T-helper 1 cell treated with Interleukin-12 subunit alpha and Interleukin-12 subunit beta and Interleukin-4 antibody, amounts not matched to agents 30 ng/mL and 1 ng/mL, for 36 hours (primary cell): ENCODE measurements at places on chromosomes 1 and 21. TPM values are rescaled to one million over a fixed set of nuclear protein-coding genes. Genes with fewer than 3 reads are reported as not detected.

The SRRM1 gene
- total RNA-seq, result 175 and 178 TPM in 2 replicates

The LENEP gene
- 0.93 and 0.98 TPM in 2 replicates for total RNA-seq

The BEND5 gene
- 2.3 and 2.4 TPM in 2 replicates for total RNA-seq

The KCNK2 gene
- not detected in 2 replicates for total RNA-seq

The CD247 gene
- total RNA-seq, result 211 and 220 TPM in 2 replicates
